ENCODE measurements at places on chromosomes 2 and 18.

GRCh38 chr2:224428787-224429440 lies 27.0 kb upstream of the FAM124B start:
- DNase-seq = no peak

GRCh38 chr2:112642561-112642960 lies 3.2 kb upstream of the SLC20A1 start:
- no peak for DNase-seq

DNA sequence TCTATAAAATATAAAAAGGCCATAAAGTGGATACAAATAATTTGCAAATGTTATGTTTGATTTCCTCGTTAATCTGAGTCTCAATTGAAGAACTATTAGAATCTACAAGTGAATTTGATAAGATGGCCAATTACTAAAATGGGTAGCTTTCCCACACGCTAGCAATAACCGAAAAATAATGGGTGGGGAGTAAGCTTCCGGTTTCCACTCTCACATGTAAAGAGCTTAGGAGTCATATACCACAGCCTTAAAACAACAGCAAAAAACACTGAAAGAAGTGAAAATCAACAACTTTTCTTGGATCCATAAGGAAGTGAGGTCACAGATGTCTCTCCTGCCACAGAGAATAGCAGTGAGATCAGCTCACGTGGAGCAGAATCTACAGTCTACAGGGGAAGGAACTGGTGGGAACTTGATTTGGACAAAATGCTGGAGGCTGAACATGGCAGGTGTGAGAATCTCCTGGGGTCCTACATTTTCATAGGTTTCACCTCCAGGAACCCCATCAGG lies 18.6 kb downstream of the THAP4 start:
- no peak for DNase-seq

GRCh38 chr2:62968668-62969067 lies 82.0 kb upstream of the OTX1 start:
- no peak for DNase-seq

- no peak for DNase-seq
Measured at GRCh38 chr2:187994464-187995331, 297.0 kb upstream of the GULP1 start.

GRCh38 chr2:174997110-174997509 lies 8.1 kb downstream of the CHN1 start:
- no peak for DNase-seq

- peak; percentile 4 for DNase-seq
Measured at GRCh38 chr18:79531386-79531785, 135.7 kb downstream of the NFATC1 start.

Measured in GM06990 (cell line).